ENCODE measurements at places on chromosomes 3 and 15. TPM values are rescaled to one million over a fixed set of nuclear protein-coding genes. Genes with fewer than 3 reads are reported as not detected.

- no peak for DNase-seq
Measured at GRCh38 chr3:110618512-110619226, 452.9 kb upstream of the NECTIN3 start.

The RTP1 gene
- total RNA-seq, result not detected

The C3orf22 gene
- not detected for total RNA-seq

- no peak for DNase-seq
Measured at GRCh38 chr3:63779227-63779626, 39.9 kb upstream of the C3orf49 start.

GRCh38 chr15:74251131-74251811 is 15.1 kb downstream of the CCDC33 start:
- DNase-seq, result no peak

The FAM43A gene
- total RNA-seq, result 4.1 TPM

The GRK7 gene
- total RNA-seq, result not detected

DNA sequence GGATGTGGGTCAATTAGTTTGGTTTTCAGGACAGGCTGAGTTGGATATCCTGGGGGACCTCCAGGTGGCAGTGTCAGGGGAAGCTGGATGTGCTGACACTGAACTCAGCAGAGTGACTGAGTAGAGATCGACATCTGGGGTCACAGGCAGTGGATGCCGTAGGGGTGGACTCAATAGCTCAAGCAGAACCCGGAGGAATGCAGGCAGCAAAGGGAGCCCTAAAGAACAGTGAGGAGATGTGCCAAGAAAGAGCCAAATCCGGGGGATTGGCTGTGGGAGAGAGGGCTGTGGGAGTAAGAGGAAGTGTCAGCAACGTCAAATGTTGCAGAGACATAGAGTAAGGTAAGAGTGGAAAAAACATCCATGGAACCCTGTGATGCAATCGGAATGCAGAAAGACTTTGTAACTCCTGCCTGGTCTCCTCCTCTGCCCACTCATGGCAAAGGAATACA is 11.6 kb downstream of the CCR5AS start:
- no peak for DNase-seq

GRCh38 chr15:70609889-70610288 is 153.5 kb downstream of the UACA start:
- no peak for DNase-seq

GRCh38 chr3:188834349-188834748 is 337.4 kb upstream of the TPRG1 start:
- DNase-seq, result peak; percentile 27

The B3GALNT1 gene
- 14.0 TPM for total RNA-seq

The GP9 gene
- total RNA-seq, result not detected

The NEIL1 gene
- total RNA-seq, result 5.4 TPM

GRCh38 chr3:115760716-115761115 is 137.4 kb downstream of the GAP43 start:
- DNase-seq, result no peak

The CFAP44 gene
- 3.7 TPM for total RNA-seq

- no peak for DNase-seq
Measured at GRCh38 chr3:55701997-55702396, 214.9 kb upstream of the WNT5A start.

The HERC2 gene
- 30.3 TPM for total RNA-seq

The IP6K1 gene
- total RNA-seq, result 30.6 TPM

DNA sequence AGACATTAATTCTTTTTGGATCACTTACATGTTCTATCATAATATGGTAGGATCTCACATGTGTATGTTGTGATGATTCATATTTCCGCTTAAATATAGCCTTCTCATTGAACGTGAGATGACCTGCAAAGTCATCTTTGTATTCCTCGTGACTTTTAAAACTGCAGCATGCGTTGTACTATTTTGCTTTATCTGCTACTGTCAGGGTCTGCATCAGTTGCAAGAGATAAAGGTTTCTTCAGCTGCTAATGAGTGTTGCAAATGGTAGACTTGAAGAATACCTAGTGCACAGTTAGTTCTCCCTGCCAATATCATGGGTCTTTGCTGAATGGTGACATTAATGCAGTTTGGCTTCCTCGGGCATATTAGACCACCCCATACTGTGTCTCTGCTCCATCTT is 31.8 kb downstream of the REC114 start:
- DNase-seq, result no peak

DNA sequence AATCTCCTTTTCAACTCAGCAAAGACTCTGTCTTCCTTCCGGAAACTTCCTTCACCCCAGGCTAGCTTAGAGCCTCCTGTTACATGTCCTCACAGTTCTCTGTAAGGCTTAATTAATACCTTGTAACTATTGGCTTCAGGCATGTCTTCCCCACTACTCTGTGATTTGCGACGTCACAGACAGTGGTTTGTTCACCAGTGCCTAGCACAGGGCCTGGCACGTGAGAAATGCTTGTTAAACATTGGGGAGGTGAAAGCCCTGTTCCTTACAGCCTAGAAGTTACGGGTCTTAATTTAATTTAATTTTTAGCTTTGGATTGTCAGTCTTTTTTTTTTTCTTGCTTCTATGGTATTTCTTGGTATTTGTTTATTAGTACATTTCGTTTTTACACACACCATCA is 36.4 kb upstream of the CACNA2D3 start:
- DNase-seq, result no peak

- no peak for DNase-seq
Measured at GRCh38 chr3:123791898-123792297, 92.2 kb downstream of the MYLK start.

GRCh38 chr3:120670576-120670975 is 11.5 kb downstream of the HGD start:
- no peak for DNase-seq

- DNase-seq, result no peak
Measured at GRCh38 chr3:79410136-79410535, 357.7 kb downstream of the ROBO1 start.

The POTEB3 gene
- not detected for total RNA-seq

- no peak for DNase-seq
Measured at GRCh38 chr3:106398891-106399600, 530.2 kb upstream of the CBLB start.

- peak; percentile 13 for DNase-seq
Measured at GRCh38 chr3:24773798-24774197, 279.1 kb upstream of the THRB start.

The SENP8 gene
- 2.2 TPM for total RNA-seq

Measured in activated naive CD8-positive, alpha-beta T cell treated with anti-CD3 and anti-CD28 coated beads for 36 hours (primary cell).